ENCODE measurements at places on chromosomes 6 and 20.
A peak's percentile ranks its signal among the peaks of the same experiment; 100 is the strongest.

DNA sequence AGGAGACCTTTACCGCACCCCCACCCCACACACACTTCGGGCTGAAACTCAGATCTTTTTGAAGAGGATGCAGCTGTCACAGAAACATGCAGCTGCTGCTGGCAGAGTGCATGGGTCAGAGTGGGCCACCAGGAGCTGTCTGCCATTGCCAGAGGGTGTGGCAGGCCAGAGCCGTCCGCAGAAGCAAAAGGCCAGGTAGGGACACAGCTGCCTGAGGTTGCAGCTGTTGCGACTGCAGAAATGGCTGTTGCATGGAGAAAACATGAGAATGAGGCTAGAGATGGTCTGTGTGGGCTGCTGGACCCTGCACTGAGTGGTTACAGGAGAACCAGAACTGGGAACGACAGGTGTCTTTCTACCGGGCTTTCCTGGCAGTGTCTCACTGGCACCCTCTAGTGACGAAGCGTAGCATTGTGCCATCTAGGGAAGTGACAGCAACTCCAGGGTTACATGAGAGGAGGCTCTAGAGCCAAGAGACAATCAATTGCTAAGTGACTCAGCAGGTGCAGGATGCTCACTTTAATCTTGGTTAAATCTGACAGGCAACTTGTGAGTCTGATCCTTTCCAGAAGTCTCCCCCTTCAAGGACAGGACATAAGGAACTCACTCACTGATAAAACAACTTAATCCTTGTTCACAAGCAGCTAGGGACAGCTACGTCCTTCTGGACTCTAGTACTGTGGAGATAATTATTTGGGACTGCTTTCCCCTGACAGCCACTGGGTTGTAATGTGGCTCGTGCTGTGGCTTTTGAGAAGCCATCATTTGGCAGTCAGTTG lies 29.1 kb upstream of the SERPINB9 start:
- peak; percentile 84 for DNase-seq

- DNase-seq: no peak
Measured at GRCh38 chr20:6473197-6473596, 294.3 kb upstream of the BMP2 start.

DNA sequence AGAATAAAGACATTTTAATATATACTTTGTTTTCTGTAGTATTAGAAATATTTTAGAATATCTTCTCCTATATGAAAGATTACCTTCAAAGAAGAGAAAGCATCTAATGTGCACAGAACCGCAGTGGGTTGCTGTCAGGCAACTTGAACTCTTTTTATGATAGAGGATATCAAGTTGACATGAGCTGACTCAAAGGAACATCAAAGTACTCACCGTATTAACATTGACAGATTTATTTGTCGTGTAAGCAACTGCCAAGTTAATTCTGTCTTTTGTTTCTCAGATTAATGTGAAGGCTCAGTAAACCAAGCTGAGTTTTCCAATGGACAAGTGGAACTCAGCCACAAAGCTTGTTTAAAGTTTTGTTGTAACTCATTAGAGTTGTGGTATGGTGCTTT lies 2.2 kb upstream of the GINM1 start:
- no peak for DNase-seq

GRCh38 chr6:15553031-15553430 lies 109.8 kb downstream of the DTNBP1 start:
- no peak for DNase-seq

GRCh38 chr6:146041282-146041681 lies 12.4 kb downstream of the GRM1 start:
- no peak for DNase-seq

DNA sequence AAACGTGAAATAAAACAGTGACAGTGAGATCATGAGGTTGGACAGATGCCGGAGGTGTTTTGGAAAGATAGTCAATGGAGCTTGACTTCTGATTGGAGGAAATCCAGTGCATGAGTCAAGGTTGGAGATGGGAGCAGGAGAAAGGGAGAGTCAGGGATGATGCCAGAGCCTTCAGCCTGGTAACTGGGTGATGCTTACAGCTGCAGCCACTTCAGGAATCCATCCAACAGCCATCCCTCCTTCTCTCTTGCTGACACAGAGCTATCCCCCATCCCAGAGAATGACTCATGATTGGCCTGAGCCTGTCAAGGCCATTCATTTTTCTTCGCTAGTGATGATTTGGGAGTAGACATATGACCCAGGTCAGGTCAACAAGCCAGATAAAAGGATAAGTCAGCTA lies 112.8 kb downstream of the SAMD5 start:
- peak; percentile 47 for DNase-seq

DNA sequence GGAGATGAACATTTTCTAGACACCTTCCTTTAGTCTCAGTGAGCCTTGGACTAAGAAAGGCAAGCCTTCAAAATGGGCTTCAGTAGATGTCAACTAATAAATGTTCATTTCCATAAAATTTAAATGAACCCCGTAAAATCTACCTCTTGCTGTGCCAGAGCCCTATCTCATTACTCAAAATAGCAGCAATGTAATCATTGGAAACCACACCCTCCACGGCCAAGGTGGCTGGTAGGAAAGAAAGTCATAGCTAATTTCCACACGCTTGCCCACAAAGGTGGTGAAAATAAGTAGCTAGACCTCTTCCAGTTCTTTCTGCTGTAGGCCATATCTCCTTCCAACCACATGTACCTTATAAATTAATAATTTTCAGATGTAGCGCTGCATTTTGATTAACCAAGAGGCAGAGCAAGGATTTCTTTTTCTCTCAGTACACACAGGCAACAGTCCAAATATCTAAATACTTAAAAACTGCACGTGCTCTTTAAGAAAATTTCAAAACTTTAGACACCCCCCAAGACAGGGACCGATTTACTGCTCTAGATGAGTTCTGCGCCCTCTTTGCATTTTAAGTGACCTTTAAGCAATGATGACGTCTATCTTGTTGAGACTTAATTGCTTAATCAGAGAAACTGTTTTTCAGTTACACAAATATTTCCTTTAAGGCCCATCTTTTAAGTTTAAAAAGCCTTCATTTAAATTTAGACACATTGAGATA lies 290.8 kb downstream of the ZNF217 start:
- no peak for DNase-seq

DNA sequence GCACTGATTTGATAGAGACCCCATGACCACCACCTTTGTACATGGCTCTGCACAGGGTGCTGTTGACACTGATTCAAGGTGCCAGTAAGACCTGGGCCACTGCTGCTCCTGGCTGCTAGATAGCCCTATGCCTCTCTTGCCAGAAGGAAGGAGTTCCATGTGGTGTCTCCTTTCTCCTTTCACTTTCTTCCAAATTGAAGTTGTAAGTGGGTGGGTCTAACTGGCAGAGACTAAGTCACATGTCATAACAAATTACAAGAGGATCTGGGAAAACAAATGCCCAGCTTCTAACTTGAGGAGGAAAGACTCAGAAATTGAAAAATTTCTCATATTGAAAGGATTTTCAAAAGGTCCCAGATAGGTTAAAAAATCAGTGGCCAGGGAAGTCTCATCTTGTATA lies 116.8 kb downstream of the TFAP2B start:
- DNase-seq: no peak

DNA sequence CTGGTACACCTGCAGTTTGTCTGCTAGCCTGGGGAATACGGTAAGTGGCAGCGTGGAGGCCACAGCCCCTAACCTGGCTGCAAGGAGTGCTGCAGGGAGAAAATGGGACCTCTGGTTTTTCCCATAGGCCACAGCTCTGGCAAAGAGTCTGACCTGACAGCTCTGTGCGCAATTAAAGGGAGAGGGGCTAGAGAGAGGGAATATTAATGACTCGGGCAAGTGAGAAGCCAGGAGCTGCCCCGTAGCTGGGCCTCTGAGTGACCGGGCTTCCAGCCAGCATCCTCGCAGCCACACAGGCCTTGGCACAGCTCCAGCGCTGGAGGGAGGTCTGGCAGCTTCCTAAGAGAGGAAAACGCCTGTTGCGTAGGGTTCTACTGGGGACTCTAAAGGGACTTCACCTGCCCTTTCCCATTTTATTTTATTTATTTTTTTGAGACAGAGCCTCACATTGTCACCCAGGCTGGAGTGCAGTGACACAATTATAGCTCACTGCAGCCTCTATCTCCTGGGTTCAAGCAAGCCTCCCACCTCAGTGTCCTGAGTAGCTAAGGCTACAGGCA lies 18.2 kb upstream of the OCSTAMP start:
- peak; percentile 94 for DNase-seq

DNA sequence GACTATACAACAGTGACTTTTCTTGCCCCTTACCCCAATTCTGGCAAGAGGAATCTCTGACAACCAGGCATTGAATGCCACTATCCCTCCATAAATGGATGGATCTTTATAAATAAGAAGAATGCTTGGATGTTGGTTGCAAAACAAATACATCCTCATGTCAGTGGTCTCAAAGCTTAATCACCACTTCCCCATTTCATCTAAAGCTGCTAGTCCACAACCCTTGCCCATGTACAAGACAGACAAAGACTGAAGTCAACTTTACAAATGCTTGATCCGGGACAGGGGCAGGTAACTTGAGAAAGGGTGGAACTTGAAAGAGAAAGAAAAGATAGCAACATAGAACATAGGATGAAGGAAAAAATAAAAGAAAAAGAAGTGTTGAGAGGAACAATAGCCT lies 540.5 kb upstream of the NOX3 start:
- no peak for DNase-seq

GRCh38 chr6:158071121-158072082 lies 89.7 kb downstream of the SYNJ2 start:
- DNase-seq: no peak

DNA sequence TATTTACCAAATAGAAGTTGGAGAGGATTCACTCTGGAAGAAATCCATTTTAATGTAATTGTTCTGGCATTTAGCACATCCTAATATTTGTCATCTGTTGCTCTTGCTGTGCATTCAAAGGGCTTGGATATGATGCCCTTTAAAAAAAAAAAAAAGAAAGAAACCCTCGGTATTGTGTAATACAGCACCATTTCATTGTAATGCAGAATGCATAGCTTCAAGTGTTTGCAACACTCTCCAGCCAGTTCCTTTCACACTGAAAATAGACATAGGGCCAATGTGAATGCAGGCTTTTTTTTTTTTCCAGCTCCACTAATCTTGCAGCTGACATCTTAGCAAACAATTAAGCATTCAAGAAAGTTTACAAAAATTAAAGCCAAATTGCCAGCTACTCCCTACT lies 197.4 kb upstream of the POU3F2 start:
- DNase-seq: no peak

- DNase-seq: no peak
Measured at GRCh38 chr6:157552081-157552747, 171.2 kb downstream of the ZDHHC14 start.

GRCh38 chr6:43339168-43339567 lies 30.3 kb downstream of the ZNF318 start:
- DNase-seq: no peak
